CD4-positive, alpha-beta T cell treated with Interleukin-10 for 1 hour (primary cell): ENCODE measurements at places on chromosomes 12 and 14.

DNA sequence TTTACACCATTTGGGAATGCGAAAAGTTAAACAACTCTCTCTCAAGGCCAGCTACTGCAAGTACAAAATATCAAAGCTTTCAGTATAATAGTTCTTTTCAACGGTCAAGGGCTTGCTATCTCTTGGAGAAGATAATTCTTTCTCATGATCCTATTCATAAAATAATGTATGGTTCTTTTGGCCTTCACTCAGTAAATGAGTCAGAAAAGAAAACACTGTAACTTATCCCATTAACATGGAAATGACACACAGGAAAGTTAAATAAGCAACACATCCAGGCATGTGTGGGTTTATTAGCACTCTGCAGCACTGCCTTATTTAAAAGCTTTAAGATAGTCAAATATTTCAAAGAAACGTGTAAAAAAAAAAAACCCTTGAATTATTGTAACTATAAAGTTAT is 36.9 kb downstream of the ZFC3H1 start:
- DNase-seq = no peak

- DNase-seq = no peak
Observed at GRCh38 chr14:57549765-57550420, 56.2 kb upstream of the CCDC198 start.

GRCh38 chr12:114850661-114851275 is 166.8 kb upstream of the TBX3 start:
- DNase-seq = no peak

DNA sequence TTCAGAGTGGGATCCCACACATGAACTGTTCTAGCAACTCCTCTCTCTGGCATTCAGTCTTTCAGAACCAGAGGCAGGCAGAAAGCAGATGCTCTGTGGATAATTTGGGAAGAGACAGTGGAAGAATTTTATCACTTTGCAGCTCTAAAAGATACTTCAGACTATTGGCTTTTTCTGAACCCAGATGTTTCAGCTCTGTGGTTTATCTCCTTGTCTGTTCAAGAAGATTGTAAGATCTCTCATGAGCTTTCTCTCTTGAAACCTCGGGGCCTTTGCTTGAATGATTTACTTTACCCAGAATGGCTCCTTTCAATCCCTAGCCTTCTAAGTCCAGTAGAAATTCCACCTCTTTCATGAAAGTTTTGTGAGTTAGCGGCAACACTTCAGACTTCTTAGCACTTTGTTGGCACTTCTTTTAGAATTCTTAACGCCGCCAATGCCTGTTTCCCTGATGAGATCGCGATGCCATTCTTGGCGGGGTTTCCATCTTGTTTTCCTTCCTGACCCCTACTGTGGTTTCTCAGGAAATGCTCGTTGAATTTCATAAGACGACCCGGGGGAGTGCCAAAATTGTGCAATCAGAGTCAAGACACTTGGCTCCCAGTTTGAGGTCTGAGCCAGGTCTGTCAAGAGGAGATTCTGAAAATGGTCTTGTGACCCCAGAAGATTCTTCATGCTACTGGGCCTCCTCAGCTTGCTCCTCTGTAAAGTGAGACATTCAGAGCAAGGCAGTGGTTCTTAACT is 107.0 kb upstream of the PRICKLE1 start:
- no peak for DNase-seq

GRCh38 chr12:19048943-19049342 is 80.6 kb upstream of the PLEKHA5 start:
- DNase-seq = no peak

DNA sequence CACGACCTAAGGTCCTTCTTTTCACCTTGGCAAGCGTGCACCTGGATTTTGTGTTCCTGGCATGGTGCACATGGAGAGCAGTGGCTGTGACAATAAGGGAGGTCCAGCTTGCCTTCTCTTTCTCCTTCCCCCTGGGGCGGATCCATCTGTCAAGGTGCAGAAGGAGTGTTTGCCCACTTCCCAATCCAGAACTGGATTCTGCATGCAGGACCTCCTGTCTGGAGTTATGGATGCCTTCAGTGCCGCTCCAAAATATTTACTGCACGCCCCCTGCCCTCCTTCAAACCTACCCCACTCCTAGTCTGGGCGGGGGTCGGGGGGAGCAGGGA is 192.7 kb downstream of the DPF3 start:
- no peak for DNase-seq

GRCh38 chr12:51863933-51864832 is 15.7 kb upstream of the FIGNL2 start:
- DNase-seq = no peak
